Activated CD4-positive, alpha-beta T cell treated with anti-CD3 and anti-CD28 coated beads for 4 hours (primary cell): ENCODE measurements at places on chromosomes 16 and 17.

GRCh38 chr17:51044976-51045375 is 75.7 kb downstream of the SPAG9 start:
- DNase-seq, result no peak

- no peak for DNase-seq
Measured at GRCh38 chr17:48825446-48826381, 5.1 kb upstream of the CALCOCO2 start.

DNA sequence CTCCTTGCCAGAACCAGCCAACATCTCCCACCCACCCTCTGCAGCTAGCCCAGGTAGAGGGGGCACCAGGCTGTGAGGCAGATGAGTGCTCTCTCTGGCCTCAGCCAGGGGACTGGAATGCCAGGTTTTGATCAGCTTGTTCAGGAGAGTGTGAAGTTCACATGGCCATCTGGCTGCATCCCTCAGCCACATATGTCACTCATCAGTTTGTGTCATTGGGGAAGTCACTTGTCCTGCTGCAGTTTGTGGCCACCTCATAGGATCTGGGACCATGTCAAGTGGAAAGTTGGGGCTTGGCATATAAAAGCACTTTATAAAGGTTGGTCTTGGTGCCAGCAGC is 147.6 kb downstream of the SOCS1 start:
- no peak for DNase-seq

DNA sequence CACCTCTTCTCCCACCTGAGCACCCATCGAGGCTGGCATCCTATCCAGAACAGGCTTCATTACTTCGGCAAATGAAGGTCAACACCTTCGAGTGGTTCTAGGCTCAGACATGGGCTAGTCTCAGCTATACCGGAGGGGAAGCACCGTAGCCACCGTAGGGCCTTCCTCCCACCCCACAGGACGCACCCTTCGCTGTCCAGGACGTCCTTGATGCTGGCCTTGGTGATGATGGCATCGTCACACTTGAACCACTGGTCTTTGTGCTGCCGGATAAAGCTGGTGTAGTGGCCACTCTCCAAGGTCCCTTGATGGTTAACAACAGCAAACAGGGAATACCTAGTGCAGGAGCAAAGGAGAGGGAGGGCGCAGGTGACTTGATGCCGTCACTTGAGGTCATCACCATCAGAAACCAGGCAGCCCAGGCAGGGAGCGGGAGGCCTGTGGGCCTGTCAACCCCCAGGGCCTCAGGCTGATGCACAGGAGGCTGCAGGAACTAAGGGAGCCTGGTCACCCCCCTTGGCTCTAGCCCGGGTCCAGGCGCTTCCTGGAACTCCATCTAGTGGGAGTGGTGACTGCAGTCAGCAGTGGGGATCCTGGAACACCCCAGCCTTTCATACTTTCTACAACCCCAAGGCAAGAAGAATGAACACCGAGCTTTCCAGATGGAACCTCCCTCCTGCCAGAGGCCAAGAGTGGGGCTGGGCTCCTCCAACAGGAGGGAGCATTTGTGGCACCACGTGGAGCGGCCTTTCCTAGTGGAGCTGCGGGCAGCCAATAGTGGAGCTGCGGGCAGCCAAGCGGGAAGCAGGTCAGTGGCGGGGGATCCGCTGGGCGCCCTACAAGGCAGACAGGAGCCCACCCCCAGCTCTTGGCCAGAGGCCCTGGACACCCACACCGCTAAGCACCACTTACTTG is 38.5 kb downstream of the USP22 start:
- no peak for DNase-seq

DNA sequence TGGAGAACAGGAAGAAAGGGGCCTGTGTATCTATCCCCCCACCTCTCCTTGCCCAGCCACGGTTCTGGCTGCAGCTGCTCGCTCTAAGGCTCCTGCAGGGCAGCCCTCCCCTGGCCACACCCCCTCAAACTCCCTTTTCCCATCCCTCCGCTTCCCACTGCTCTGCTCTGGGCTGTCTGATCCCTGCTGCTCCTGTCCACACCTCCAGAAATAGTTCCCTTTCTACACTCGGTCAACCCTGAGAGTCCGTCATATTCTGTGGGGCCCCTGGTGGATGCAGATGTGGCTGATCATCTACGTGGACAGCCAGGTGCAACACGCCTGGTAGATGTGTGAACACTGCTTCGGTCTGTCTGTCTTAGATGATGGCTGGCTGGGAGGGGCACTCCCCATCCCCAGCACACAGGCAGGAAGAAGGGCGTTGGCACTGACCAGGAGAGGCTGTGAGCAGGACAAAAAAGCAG is 19.3 kb upstream of the KRT19 start:
- DNase-seq, result no peak

DNA sequence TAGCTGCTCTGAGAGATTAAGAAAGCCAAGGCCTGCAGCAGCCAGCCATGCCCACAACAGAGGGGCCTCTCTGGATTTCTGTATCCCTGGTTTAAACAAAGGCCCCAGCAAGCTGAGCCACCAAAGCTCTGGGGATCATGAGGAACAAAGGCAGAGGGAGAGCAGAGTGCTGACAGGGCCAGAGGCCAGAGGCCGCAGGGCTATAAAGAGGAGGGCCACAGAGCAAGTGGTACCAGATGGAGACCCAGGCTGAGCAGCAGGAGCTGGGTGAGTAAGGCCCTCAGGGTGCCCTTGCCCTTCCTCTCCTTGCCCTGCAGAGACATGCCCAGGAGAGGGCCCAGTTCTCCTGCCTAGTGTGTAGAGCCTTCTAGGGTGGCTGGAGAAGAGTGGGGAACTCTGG is at the start of gene CRYBA1:
Gene CRYBA1 (plus strand): TSS at position 232 of the 400 bp plus-strand sequence. CDS start 5 bp downstream, at position 237.
- DNase-seq, result no peak

DNA sequence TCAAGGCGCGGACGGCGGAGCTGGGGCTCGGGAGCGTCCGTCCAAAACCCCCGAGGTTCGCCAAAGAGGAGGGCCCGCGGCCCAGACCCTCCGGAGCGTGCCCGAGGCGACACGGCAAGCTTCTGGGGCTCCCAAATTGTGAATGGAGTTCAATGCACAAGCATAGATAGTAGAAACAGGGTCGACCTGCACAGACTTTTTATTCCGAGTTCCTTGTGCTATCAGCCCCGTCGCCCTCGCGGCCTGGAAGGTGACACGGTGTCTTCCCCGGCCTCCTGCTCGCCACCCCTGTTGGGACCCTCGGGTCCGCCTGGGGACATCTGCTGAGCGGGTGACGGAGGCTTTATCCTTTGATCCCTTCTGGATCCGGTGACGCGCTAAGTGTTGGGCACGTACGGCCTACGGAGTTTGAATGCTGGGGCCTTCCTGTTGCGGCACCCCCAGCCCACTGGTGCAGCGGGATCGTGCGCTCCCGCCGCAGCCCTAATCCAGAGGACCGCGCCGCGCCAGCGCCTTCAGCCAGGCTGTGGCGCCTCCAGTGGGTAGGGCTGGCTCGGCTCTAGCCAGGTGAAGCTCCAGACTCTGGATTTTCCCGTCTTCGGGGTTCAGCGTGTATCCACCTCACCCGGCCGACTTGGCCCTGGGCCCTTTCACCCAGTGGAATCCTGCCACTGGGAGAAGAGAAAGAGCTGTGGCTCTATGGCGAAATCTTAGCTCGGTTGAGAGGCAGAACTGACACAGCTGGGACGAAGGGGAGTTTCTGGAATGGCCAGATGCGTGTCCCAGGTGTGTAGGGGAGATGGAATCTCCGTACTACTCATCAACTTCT is 17.0 kb upstream of the NTN1 start:
- no peak for DNase-seq

GRCh38 chr16:81973737-81974136 is 37.5 kb downstream of the SDR42E1 start:
- no peak for DNase-seq

GRCh38 chr16:49127103-49127502 is 154.5 kb downstream of the CBLN1 start:
- DNase-seq, result no peak
